ENCODE measurements at places on chromosomes 5 and 9.

GRCh38 chr9:7906783-7907550 lies 107.4 kb upstream of the DMAC1 start:
- no peak for DNase-seq

DNA sequence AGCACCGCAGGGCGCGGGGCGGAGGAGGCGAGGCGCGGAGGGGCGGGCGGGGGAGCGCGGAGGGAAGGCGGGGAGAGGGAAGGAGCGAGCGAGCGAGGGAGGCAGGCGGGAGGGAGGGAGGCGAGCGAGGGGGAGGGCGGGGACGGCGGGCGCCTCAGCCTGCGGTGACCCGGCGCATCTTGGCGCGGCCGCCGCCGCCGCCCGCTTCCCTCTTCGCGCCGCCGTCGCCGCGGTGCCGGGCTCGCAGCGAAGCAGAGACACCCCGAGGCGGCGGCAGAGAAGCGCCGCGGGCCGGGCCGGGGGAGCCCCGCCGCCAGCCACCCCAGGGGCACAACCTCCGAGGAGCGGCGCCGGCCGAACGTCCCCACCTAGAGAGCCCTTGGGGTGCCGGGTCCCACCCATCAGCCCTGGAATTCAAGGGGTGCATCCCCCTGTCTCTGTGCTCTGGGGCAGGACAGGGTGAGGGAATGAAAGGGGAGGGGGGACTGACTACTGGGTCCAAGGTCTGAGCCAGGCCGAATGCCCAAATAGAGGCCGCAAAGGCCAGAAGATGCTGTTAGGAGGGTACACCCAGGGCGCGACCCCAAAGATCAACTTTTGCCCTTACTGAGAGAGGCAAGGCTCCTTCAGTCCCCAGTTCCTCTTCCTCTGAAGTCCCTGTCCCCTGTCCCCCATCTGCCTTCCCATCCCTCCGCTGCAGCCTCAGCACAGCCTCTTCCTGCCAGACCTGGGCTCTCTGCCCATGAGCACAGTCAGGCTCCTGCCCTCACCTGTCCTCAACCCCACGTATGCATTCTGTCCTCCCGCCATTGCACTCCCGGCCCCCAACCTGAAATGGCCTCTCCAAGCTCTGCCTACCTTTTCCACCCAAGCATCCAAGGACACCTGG lies at the start of gene ADAMTS2:
Gene ADAMTS2 (minus strand): TSS at position 29 of the 889 bp plus-strand sequence. CDS start 133 bp downstream, outside the sequence.
- DNase-seq, result no peak

GRCh38 chr5:156920042-156920860 lies 42.8 kb downstream of the TIMD4 start:
- peak; percentile 12 for DNase-seq

DNA sequence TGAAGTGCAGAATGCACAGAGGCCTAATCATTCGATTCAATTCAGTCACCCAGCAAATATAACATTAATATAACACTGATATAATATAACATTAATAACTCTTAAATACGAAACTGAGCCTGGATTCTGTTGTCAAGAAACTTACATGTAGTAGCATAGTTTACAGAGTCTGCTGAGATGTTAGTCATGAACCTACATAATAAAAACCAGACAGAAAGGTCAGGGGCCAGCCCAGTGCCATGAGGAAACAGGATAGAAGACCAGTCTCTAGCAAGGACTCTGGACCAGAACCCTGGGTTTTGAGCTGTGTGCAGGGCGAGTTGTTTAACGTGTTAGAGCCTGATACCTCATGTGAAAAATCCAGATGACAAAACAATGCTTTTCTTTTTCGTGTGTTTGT lies 234.7 kb downstream of the NR2F1-AS1 start:
- DNase-seq, result no peak

DNA sequence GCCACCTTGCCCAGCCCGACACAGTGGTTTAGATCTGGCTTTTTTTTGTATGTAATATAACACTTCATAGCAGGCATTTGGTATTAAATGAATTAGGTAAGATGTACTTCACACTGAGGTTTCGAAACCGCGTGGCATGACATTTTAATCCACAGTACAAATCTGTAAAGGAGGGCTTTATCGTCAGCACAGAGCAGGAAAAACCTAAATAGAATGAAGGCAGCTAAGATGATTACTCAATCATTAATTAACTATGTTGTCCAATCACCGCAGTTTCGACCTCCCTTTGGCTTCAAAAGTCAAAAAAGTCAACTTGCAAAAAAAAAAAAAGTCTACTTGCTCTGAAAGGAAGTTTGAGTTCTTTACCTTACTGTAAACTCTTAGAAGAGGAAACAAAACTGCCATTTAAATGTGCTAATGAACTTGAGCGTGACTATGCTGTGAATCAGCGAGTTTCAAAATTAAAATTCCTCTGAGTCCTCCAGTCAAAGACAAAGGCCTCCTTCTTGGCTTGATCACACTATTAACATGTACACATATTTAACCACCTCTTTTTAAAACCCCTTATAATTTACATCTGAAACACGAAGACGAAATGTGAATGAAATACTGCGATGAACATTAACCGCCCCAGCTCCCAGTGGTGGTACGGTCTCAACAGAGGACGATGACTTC lies 698 bp upstream of the SEC24A start:
- DNase-seq, result peak; percentile 12

DNA sequence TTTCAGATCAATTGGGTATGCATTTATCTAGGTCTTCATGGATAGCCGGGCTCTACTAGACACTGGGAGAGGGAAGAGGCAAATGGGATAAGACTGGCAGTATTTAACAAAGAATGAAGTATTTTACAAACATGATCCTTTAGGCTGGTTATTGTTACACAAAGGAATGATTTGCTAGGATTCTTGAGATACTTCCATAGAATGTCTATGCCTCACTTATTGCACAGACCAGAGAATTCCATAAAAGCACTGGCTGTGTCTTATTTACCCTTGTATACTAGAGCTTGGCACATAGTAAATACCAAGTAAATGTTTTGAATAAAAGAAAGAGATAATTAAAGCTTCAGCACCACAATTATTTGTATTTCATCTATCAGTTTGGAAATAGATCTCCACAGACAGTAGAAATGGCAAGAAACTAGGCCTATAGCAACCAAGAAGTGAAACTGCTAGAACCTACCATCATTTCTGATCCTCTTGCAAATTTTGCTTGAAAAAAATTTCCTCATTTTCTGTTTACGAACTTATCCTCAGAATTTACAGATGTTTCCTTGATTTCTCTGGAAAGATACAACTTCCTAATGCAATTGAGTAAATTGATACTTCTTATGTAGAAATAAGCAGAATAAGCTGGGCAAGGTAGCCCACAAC lies 3.8 kb downstream of the PDCD1LG2 start:
- DNase-seq, result no peak

DNA sequence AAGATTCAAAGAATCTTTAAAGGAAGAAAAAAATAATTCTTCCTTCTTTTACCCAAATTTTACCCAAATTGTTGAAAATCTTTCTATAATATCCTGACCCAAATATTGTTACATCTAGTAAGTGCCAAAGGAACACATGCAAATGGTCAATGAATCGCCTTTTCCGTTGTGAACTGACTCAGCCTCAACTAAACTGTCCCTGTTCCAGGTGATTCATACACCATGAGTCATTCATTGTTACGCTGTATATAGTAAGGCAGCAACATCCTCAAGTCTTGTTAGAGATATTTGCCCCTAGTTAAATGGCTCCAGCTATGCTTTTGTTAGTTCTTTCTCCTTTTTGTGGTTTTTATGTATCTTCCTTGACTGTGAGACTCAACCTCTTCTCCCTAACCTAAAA lies 9.7 kb downstream of the PTGER4 start:
- DNase-seq, result no peak

- no peak for DNase-seq
Observed at GRCh38 chr5:74320526-74320925, 320.0 kb downstream of the ENC1 start.

DNA sequence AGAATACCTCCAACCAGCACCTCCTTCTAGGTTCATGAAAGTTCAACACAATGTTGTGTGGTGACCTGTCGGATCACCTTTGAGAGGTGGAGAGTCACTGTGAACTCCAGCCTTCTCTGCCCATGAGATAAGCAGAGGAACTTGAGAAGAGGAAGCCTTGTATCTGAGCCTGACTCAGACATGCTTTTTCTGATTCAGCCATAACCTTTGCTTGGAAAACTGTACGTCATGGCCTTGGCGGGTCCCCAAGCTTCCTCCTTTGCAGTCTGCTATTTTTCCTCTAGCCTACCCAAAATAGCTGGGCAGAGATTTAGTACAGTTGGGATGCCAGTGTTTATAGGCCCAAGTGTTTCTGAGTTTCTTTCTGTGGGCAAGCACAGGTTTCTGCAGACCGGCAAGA lies 274.7 kb downstream of the CETN3 start:
- no peak for DNase-seq

GRCh38 chr5:124365361-124365801 lies 381.1 kb downstream of the ZNF608 start:
- no peak for DNase-seq

- DNase-seq, result no peak
Observed at GRCh38 chr9:89352874-89353649, 34.8 kb downstream of the SECISBP2 start.

- no peak for DNase-seq
Observed at GRCh38 chr5:122753500-122753899, 21.4 kb upstream of the SNX2 start.

DNA sequence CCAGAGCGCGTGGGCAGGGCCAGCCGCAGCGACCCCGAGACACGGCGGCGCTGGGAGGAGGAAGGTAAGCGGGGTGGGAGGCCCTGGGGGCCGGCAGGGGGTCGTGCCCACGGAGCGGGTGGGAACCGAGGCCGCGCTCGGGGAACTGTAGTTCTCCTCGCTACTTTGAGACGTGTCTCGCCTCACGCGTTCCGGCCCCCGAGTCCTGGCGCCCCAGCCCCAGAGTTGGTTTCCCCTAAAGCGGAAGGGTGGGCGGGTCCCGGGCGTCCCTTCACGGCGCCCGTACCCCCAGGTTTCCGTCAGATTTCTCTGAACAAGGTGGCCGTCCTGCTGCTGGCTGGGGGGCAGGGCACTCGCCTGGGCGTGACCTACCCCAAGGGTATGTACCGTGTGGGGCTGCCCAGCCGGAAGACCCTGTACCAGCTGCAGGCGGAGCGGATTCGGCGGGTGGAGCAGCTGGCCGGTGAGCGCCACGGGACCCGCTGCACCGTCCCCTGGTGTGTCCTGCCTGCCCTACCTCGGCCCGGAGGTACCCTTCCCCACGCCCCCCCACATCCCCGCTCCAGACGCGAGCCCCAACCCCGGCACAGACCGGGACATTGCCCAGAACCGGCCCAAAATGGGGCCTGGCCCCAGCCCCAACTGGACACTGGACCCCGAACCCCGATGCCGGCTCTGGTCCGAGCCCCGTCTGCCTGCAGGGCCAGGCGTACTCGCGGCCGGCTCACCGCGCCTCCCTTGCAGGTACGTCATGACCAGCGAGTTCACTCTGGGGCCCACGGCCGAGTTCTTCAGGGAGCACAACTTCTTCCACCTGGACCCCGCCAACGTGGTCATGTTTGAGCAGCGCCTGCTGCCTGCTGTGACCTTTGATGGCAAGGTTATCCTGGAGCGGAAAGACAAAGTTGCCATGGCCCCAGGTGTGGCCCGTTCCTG lies 709 bp downstream of the UAP1L1 start:
- DNase-seq, result no peak

- DNase-seq, result no peak
Observed at GRCh38 chr5:30765227-30765626, 428.3 kb upstream of the CDH6 start.

- DNase-seq, result no peak
Observed at GRCh38 chr9:78248635-78249034, 12.8 kb downstream of the CEP78 start.

- no peak for DNase-seq
Observed at GRCh38 chr5:85849411-85849810, 768.3 kb upstream of the COX7C start.

DNA sequence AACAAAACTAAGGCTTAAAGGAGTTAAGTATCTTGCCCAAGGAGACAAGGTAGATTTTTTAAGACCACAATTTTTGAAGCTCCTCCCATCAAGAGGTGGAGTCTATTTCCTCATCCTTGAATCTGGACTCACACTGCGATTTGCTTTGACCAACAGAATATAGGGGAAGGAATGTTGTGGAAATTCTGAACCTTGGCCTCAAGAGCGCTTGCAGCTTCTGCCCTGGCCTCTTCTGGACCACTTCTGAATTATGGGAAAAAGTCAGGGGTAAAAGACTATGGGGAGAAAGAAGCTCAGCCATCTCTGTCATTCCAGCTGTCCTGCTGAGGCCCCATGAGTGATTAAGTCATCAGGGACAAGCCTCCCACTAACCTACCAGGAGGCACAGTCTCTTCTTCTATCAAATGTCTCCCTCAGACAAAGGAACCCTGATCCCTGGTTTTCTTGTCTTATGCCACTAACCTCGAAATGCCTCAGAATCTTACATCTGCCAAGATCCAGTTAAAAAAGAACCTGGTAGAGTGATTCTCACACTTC lies 25.9 kb downstream of the MAPKAP1 start:
- no peak for DNase-seq

- no peak for DNase-seq
Observed at GRCh38 chr9:82091100-82091499, 102.5 kb downstream of the SPATA31D1 start.

DNA sequence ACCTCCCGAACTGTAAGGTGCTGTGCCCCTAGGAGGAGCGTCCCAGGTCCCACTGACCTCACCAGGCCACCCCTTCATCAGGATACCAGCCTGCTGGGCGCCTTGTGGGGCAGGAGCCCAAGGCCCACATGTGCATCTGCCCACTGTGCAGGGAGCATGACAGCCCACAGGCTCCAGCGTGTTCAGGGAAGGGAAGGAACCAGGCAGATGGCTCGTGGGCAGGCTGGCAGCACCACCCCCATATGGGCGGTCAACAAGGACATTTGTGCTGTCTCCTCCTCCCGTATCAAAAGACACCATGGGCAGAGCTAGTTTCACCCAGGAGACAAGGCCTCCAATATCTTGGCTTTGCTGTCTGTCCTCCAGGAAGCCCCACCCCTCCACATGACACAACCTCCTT lies 85.5 kb upstream of the PPP1R26 start:
- DNase-seq, result no peak

DNA sequence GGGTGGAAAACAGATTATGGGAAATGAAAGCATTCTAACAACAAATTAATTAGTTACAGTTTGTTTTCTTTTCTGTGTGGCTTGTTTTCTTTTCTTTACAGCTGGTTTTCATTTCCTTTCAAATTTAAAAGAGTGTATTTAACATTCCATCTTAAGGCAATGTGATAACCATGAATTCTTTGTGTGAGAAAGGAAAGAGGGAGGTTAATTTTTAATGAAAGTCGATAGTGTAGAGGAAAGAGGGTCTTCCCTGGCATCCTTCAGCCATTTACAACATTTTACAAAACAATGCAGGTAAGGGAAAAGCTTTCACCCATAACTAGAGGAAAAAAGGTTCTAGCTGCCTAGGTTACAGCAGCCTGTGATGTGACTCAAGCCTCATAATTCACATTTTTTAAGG lies 43.9 kb upstream of the IL33 start:
- DNase-seq, result no peak

DNA sequence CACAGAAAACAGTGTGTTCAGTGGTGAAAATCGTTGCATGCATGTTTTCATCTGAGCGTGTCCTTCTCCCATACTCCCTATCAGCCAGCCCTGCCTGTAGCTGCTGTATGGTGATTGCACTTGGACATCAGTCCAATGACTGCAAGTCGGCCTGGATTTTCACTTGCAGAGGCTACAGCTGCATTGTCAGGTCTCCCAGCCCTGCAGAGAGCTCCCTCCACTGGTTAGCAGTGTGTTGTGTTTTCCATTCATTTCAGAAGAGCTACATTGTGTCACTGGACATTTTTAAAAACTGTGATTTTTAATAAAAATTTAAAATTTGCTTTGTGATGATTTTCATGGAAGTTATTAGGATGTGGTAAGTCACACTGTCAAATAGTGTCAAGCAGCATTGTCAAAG lies 96.6 kb downstream of the SYK start:
- DNase-seq, result no peak

- DNase-seq, result no peak
Observed at GRCh38 chr5:120447706-120448239, 16.3 kb upstream of the PRR16 start.

- no peak for DNase-seq
Observed at GRCh38 chr9:99249619-99250018, 27.5 kb downstream of the SEC61B start.

All from activated CD8-positive, alpha-beta memory T cell treated with anti-CD3 and anti-CD28 coated beads for 4 hours (primary cell).